Astrocyte (in vitro differentiated cells and primary cell): ENCODE measurements at places on chromosomes 1 and 21.

GRCh38 chr1:198373376-198373775 is 167.1 kb downstream of the ATP6V1G3 start:
- no peak for DNase-seq

- peak; percentile 32 for DNase-seq
Observed at GRCh38 chr1:151106894-151107293, 36.3 kb downstream of the GABPB2 start.

DNA sequence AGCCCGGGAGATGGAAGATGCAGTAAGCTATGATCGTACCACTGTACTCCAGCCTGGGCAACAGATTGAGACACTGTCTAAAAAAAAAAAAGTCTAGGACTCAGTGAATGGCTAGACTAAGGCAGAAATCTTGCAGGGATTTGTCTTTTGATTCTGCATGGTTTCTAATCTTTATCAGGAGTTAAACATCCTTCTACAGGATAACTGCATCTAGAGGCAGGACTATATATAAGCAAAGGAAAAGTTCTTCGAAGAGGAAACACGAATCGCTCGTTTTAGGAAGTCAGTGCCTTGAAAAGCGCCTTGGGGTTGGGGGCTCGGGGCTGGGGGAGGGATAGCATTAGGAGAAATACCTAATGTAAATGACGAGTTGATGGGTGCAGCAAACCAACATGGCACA is 602 bp upstream of the UFC1 start:
- no peak for DNase-seq

DNA sequence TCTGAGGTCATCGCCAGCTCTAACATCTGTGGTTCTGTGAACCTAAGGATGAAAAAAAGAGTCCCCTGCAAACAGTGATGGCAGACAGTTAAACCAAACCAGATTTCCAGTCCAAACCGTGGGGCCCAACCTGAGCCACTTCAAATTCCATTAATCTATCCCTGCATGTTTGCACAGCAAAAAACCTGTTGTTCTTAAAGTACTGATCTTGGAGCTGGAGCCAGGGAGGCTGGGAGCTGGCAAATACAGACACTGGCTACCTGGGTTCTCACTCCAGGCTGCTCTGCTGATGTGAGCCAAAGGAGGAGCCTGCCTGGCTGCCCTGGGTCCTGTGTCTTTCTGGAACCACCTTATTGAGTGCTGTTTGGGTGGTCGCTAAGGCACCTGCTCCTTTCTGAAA is 16.4 kb downstream of the LDLRAD1 start:
- no peak for DNase-seq

GRCh38 chr1:153507926-153508583 is 27.7 kb downstream of the S100A6 start:
- no peak for DNase-seq

GRCh38 chr1:96424877-96425276 is 296.7 kb upstream of the PTBP2 start:
- DNase-seq, result peak; percentile 67

DNA sequence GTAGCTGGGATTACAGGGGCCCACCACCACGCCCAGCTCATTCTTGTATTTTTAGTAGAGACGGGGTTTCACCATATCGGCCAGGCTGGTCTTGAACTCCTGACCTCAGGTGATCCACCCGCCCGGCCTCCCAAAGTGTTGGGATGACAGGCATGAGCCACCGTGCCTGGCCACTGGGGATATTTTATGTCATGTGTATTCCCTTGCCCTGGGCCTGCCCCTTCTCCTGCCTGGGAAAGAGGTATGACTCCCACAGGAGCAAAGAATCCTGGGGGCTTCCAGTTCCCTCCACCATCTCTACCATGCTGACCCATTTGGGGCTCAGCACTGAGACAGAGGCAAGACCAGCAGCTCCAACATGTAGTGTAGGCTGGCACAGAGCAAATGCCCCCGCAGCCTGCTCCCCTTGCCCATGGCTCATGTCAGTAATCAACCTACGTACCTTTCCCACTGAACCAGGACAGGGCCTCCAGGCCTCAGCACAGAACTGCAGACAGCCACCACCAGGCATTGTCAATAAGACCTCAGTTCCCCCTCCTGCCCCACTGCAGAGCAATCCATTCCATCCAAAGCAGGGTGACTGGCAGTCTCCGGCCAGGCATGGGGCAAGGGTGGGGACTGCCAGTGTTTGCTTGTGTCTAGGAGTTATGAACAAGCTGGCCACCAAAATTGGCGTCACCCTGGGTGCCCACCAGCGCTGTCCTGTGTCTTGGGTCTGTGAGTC is 35.2 kb downstream of the BMP8A start:
- no peak for DNase-seq

- DNase-seq, result no peak
Observed at GRCh38 chr1:201062511-201063091, 39.1 kb upstream of the KIF21B start.

- DNase-seq, result peak; percentile 65
Observed at GRCh38 chr1:178702146-178702545, 22.9 kb upstream of the RALGPS2 start.

- DNase-seq, result no peak
Observed at GRCh38 chr21:44027607-44028286, 15.6 kb downstream of the TRAPPC10 start.

- DNase-seq, result no peak
Observed at GRCh38 chr1:173427146-173428054, 49.7 kb upstream of the PRDX6 start.

DNA sequence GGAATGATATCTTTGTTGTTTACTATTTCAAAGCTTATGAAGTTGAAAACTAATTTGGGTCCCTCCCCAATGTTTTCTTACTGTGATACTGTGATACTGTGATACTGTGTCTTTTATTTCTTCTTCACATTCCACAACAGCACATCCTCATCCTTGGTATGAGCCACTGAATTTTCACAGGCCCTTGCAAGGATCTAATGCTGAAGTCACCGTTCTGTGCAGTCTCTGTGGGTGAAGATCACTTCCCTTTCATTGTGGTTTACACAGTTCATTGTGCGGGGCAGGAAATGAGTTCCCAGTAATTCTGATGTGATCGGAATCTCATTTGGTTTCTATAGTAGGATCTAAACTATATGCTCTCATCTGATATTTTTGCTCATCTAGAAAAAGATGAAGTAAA is 32.1 kb upstream of the PAXBP1 start:
- DNase-seq, result peak; percentile 42

DNA sequence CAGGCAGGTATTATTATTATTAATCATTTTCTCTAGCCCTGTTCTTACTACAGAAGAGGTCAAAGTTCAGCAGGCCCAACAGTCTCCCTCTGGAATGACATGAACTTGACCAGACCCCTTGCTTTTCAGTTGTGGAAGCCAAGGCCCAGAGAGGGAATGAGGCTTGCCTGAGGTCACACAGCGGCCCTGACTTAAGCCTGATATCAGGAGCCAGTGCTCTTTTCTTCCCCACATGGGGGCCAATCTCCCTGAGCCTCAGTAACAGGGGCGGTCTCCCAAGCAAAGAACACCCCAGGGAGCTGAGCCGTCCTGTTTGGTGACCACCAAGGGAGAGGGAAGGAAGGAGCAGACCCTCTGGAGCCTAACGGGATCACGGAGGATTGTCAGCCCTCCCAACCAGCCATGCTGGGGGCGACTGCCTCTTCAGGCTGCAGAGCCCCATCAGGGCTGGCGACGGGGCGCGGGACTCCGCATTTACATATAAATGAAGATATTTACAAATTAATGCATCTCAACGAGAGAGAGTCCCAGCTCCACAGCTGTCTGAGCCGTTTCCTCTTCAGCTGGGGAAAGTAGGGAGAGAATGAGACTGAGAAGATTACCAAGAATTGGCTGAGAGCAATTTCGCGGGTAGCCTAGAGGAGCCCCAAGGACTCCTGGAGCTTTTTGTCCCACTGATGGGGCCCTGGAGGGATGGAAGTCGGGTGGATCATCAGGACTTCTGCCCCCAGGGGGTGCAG is 186.1 kb upstream of the KLHDC7A start:
- no peak for DNase-seq

GRCh38 chr1:197471248-197471985 is 203.4 kb downstream of the CRB1 start:
- peak; percentile 28 for DNase-seq

GRCh38 chr1:17177651-17178050 is 27.3 kb upstream of the PADI1 start:
- no peak for DNase-seq

DNA sequence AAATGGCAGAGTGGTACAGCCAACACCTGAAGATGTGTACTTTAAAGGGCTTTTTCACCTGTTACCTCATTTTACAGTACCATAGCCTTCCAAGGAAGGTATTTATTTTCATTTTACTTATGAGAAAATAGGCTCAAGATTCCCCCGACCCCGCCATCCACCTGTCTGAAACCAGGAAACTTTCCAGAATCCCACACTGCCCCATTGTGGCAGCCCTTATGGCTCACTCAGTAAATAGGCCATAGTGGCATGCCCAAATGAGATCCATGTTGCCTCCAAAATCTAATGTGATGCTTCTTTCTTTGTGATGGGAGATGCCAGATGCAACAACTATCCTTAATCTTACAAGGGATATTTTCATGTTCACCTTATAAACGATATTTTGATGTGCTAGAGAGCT is 97.8 kb downstream of the EBNA1BP2 start:
- DNase-seq, result no peak

DNA sequence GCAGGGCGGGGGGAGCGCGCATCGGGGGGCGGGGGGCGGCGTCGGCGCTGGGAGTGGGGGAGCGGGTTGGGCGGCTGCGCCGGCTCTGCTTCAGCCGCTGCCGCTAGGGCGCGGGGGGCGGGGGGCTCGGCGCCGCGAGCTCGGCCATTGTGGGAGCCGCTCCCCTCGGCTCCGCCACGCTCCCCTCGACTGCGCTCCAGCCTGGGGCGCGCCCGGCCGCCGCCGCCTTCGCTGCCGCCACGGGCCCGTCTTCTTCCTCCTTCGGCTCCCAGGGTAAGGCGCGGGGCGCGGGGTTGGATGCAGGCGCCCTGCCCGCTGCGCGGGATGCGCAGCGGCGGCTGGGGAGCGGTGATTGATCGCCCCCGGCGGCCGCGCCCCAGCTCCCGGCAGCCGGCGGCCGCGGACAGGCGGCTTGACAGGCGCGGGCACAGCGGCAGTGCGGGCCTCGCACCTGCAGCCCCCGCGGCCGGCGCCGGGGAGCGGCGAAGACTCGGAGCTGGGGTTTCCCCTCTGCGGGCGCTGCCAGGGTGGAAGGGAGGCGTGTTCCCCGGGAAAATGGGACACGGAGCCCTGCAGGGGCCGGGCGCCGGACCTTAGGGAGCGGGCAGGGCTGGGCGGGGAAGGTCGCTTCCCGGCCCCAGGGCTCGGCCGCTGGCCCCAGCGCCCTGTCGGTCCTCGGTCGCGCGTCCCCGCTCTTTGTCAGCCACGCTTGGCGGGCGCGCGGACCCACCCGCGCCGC is 55.3 kb downstream of the NDUFS5 start:
- no peak for DNase-seq

DNA sequence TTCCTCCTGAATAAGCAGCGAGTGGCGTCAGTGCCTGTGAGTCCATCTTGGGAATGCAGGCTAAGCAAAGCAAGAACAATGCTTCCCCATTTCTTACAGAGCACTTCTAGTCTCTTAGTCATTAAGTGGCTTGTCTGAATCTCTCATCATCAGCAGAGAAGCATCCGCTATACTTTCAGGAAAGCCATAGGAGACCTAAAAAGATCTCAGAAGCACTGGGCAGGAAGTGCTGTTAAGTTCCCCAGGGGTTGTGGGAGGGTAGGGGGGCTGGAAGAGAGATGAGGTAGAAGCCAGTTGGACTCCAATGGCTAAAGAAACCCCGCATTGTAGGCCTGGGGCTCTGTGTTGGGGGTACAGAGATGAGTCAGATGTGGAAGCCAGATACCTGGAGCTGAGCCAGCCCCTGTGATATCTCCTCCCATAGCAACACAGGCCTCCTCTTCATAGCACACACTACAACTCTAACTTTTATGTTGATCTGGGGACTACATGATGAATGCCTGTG is 44.9 kb downstream of the SYT6 start:
- peak; percentile 76 for DNase-seq

- peak; percentile 43 for DNase-seq
Observed at GRCh38 chr1:966704-967300, 520 bp downstream of the PLEKHN1 start.

- DNase-seq, result no peak
Observed at GRCh38 chr1:39044762-39045161, 18.6 kb downstream of the NDUFS5 start.

DNA sequence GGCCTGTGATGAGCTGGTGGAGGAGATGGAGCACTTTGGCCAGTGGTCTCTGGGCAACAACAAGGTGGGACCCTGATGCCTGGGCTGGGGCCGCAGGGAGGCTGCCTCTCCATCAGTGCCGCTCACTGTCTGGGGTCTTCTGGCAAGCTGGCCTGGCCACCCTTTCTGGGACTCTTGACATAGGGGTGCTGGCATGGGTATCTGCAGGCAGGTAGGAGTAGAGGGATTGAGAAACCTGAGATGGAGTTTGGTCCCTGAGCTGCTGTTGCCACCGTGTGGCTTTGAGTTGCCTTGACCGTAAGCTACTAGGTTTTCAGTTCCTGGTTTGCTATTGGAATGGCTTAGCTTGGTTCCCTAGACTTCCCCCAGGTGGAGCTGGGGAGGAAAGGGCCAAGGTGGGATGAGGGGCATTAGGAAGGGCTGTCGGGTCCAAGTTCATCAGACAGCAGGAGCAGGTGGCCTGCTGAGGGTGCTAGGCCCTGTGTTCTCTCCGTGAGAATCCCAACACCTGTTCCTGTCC is 13.2 kb upstream of the MFN2 start:
- DNase-seq, result no peak

GRCh38 chr1:29974316-29974724 is 738.0 kb downstream of the PTPRU start:
- peak; percentile 96 for DNase-seq

- DNase-seq, result no peak
Observed at GRCh38 chr1:101069158-101069557, 43.6 kb upstream of the DPH5 start.

GRCh38 chr1:115491298-115492018 is 150.3 kb upstream of the VANGL1 start:
- no peak for DNase-seq

DNA sequence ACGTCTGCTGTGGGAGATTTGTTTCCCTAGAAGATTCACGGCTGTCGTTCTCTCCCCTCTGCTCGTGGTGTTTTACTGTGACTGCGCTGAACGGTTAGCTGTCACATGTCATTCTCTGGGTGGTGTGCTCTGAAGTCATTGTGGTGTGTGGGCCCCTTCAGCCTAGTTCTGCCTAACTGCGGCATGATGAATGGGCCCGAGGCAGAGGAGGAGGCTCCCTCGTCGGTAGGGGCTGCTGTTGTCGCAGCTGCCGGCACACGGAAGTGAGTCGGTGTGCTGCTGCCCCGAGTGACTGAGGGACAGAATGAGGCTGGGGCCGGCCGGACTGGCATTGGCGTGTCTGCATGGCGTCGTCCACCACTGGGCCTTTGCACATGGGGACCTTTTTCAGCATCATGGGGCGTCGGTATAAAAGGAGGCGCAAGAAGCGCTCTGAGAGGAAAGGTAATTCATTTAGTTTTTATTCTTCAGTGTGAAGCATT is 77.9 kb downstream of the ADARB1 start:
- DNase-seq, result peak; percentile 44

DNA sequence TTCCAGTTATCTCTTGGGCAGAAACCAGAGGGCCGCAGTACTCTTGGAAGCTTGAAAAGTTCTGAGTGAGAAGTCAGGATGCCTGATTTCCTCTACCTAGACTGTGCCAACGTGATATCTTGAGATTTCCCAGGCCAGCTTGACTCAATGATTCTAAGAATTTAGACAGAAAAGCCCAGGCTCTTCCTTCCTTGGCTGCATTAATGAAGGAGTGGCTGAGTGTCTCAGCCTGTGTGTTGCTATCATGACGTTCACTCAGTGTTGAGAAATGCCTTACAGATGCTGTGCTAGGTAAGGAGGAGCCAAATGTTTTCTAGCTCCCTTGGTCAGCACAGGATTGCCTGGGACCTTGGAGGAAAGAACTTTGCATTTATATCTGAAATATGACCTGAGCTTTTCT is 454.1 kb upstream of the USP24 start:
- DNase-seq, result no peak

GRCh38 chr1:54415991-54416390 is 9.8 kb upstream of the SSBP3 start:
- DNase-seq, result no peak
